ENCODE measurements at places on chromosomes 16 and 17.
A peak's percentile ranks its signal among the peaks of the same experiment; 100 is the strongest.

- peak; percentile 18 for DNase-seq
These were observed 7.0 kb upstream of the ZKSCAN2 start for GRCh38 chr16:25264597-25264996.

DNA sequence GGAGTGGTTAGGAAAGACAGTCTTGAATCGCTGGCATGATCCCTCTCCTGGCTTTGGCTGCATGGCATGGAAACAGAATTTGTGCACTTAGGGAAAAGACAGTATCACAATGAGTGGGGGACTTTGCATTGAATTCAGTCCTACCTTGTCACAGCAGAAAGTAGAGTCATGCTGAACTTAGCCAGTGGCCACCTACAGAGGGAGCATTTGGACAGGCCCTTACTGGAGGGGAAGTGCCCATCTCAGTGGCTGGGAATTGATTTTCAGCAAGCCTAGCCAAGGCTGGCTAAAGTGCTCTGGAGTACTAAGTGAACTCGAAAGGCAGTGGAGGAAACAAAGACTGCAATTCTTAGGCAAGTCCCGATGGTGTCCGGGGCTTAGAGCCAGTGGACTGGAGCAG, 364.3 kb upstream of the TOM1L1 start:
- no peak for DNase-seq

DNA sequence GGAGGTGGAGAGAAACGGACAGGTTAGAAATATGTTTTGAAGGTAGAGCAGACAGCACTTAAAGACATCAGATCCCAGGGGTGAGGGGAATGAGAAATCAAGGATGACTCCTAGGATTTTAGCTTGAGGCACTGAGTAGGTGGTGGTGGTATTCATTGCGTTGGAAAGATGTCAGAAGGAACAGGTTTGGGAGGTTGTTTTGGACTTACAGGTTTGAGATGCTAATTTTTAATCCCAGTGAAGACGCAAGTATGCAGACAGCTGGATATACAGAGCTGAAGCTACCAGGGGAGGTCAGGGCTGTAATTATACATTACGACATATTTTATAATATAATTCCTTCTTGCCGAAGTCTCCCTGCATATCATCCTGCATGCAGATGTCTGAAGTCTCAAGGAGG, 433.3 kb downstream of the XYLT1 start:
- DNase-seq = no peak

DNA sequence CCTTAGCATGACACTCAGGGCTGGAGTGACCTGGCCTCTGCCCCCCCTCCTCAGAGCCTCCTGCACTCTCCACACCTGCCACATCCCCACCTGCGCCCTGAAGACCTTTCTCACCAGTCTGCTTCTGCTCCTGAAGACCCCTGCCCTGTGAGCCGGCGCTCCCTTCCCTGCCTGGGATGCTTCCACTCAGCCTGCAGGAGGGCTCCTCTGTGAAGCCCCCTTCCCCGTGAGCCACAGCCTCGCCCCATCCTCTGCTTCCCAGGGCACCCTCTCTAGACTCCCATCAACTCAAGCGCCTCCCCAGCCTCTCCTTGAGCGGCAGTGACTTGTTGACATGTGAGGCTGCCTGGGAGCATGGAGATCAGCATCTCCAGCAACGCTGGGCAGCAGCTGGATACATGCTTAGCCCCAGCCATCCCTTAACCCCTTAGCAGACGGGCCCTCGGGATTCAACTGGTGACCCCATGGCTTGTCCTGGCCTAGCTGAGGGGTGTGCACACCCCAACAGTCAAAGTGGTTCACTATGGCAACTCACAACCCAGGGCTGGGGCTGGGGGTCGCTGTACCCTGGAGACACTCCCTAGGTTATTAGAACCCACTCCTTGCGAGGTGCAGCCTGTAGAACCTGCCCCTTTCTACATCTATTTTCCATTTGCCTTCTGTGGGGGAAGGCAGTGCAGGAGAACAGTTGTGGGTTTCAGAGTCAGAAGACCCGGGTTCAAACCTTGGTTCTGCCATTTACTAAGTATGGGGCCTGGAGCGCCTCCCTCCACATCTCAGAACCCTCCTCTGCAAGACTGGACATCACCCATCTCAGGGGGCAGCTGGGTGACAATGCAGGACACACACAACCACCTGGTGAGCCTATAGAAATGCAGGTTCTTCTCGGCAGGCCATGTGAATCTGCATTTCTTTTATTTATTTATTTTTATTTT, 21.5 kb downstream of the TMEM235 start:
- no peak for DNase-seq

DNA sequence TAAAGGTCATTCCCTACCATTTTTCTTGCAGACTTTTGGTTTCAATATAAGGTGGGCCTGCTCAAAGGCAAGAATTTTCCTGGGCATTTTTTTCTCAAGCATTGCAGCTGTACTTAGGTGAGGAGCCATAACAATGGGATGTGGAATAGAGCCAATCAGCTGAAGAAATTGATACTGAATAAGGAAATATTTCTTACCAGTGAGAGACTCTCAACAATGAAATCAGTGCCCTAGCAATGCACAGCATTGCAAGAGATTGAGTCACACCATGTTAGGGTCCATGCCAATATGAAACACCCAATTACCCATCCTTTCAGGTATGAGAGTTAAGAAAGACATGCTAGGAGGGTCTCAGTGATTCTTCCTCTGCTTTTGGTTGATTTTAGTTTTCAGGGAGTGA, 237.6 kb downstream of the SOX9 start:
- peak; percentile 82 for DNase-seq

DNA sequence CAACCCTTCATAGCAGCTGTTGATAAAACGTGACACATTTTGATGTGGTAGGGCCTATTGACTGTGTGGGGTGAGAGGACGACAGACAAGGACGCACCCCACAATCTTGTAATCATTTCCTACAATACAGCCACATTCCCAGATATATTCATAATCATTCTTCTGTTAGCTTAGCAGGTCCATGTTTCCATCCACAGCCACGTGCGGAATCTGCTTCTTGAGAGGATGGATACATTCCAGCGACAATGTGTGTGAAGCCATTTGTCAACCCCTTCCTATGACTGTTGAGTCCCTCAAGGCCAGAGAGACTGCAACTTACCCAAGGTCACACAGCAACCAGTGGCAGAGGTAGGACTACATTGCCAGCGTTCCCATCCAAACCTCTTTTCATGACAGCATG, 8.7 kb upstream of the COPS3 start:
- no peak for DNase-seq

DNA sequence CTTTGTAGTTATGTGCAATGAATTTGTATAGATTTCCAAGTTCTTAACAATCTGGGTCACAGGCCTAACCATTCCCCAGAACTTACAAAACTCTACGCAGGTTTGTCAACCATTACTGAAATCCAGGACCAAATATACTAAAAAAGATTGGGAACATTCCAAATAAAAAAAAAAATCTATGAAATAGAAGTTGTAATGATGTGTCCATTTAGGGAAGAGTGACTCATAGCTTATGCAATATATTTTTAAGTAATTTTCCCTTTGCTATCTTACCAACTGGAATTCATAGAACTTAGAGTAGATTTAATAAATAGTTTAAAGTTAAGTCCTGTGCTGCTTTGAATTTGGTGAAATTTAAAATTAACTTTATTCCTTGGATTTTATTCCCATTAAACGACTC, 393.2 kb downstream of the PMP22 start:
- DNase-seq = peak; percentile 77

GRCh38 chr17:48819466-48819865, 2.4 kb upstream of the TTLL6 start:
- DNase-seq = no peak

GRCh38 chr16:70496513-70496912, 26.8 kb downstream of the COG4 start:
- DNase-seq = no peak

DNA sequence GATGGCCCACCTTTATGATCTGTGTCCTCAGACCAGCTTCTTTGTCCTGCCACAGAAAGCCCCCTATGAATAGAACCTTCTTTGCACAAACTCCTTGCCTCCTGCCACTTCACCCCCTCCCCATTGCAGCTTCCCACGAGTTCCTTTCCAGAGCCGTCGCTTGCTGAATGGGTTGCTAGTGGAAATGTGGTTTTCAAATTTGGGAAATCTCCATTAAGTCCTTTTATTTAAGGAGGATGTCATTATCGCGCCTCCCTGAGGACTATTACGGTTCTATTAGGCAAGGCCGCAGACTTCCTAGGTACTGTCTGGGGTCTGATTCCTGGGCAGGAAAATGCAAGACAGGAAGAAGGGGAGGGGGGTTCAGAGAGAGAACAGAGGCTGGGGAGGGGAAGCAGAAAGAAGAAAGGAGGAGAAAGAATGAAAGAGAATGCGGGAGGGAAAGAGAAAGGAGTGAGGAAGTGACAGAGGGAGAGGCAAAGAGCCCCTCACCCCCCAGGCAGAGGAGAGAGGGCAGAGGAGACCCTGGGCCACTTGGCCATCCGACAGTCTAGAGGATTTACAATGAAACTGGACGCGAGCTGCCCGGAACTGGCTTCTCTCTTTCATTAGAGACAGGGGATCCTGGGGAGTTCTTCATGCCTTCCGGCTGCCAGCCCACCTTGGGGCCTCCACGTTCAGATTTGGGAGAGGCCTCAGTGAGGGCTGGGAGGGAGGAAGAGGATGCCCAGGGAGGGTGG, 31.7 kb upstream of the ETV4 start:
- DNase-seq = no peak

GRCh38 chr17:13415871-13416416, 185.8 kb downstream of the HS3ST3A1 start:
- DNase-seq = no peak

GRCh38 chr17:31296142-31296541, 897 bp downstream of the OMG start:
- DNase-seq = no peak

DNA sequence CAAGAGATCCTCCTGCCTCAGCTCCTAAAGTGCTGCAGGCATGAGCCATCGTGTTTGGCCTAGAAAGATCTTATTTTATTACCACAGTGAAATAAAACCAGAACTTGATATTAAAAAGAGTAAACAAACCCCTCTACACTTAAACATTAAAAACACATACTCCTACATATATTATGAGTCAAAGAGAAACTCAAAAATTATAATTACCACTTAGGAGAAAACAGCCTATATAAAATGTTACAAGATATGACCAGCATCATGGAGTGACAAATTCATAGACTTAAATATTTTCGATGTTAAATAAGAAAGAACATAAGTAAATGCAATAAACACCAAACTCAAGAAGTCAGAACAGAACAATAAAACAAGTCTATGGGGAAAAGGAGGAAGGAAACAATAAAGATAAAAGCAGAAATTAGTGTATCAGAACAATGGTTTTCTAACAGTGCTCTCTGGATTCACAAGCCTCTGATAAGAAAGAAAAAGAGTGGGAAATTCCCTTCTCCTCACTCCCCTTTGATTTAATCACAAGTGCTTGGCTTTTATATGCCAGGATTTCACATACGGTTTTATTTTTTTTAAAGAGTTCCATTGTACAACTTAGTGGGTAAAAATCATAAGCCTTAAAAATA, 23.0 kb downstream of the SKAP1 start:
- no peak for DNase-seq

- DNase-seq = no peak
These were observed 205.2 kb upstream of the CHMP6 start for GRCh38 chr17:80786470-80786869.

Data from HCEC 1CT (cell line).